ENCODE measurements at places on chromosomes 7 and 10.
A peak's percentile ranks its signal among the peaks of the same experiment; 100 is the strongest.

DNA sequence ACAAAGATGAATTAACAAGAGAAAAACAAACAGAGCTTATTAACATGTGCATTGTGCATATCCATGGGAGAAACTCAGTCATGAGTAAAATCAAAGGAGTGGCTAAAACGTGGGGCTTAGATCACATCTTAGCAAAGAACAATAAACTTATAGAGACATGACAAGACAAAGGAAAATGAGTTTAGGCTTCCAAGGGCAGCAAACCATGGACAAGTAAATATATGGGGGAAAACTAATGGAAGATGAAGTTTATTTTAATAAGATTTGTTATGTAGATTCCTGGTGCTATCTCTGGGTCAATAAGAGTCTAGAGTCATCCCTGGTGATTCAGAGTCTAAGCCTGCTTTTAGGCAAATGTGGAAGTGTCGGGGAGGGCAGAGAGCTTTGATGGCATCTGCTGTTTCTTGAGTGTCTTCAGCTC is 87.2 kb upstream of the PLPP4 start:
- DNase-seq, result no peak

GRCh38 chr10:96507044-96507443 is 6.7 kb downstream of the TLL2 start:
- no peak for DNase-seq

- DNase-seq, result no peak
Observed at GRCh38 chr7:42981601-42982000, 49.4 kb downstream of the MRPL32 start.

DNA sequence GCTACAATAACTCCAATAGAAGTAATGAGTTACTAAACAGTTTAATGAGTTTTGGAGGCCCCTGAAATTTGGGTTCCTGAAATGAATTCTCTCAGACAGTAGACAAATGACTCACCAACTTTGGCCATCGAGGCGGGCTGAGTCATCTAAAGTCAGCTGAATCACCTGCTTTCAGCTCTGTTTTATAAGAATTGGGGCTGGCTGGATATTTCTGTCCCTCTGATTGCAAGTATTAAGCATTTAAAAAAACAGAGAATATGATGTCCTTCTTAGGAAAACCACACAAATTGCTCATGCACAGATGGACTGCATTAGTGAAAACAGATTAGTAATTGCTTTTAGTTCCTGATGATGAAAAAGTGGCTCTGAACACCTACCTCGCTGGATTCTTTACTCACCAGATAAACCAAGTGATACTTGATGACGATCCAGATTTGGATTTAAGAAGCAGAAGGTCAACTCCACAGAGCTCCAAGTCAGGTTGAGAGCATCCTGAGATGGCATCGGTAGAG is 59.1 kb downstream of the ZNF365 start:
- peak; percentile 91 for DNase-seq

- peak; percentile 16 for DNase-seq
Observed at GRCh38 chr7:132817949-132818348, 241.7 kb upstream of the PLXNA4 start.

- no peak for DNase-seq
Observed at GRCh38 chr7:41747961-41748360, 45.1 kb upstream of the INHBA start.

DNA sequence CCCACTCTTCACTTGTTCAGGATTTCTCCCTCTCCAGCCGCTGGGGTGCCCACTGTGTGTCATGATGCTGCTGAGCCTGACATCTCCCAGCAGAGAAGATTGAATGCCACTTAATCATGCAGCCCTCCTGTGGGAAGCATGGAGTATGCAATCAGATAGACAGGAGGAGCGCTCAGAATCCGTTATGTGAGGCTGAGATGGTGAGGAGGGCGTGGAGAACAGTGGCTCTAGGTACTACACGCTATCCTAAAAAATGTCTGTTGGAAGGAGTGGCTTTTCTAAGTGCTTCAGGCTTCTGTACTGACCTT is 334.3 kb downstream of the LRMDA start:
- no peak for DNase-seq

GRCh38 chr7:99375070-99375807 is 709 bp downstream of the ARPC1B start:
- peak; percentile 68 for DNase-seq

DNA sequence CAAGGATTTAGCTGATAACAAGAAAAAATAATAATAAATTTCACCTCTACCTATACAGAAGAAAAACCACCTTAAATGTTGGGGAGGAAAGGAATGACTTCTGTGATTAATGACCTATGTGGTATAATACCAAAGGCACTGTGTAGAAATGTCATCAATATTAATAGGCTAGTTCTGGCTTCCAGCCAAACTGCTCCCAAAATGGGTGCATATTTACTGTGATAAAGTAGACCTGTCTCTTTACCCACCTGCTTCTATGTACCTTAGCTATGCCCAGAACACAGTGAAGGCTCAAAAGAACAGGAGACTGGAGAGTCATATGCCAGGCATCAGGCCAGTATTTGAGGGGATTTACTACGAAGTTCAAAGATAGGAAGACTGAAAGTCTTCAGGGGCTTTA is 76.0 kb downstream of the ATE1 start:
- DNase-seq, result no peak

GRCh38 chr10:16653224-16653623 is 131.5 kb upstream of the C1QL3 start:
- no peak for DNase-seq

DNA sequence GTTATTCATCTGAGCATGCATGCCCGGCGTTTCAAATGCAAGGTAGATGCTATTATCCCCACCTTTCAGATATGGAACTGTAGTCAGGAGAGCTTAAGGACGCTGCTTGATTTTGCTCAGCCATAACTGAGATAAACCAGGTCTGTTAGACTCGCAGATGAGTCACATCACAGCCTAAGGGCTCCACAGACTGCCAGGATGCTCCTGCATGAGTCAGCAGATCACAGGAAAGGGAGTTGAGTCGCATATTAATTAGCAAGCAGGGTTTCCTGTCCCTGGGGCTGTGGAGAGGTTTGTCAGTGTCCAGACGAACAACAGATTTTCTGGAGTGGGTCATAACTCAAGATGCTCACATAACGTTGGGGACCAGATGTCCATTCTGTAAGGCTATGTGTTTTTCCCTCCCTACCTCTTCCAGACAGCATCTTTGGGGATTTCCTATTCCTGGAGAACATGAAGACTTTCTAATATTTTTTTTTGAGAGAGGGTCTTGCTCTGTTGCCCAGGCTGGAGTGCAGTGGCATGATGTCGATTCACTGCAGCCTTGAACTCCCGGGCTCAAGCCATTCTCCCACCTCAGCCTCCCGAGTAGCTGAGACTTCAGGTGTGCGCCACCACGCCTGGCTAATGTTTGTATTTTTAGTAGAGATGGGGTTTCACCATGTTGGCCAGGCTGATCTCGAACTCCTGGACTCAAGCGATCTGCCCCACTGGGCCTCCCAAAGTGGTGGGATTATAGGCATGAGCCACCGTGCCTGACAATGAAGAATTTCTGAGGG is 36.7 kb downstream of the PFKFB3 start:
- peak; percentile 99 for DNase-seq

DNA sequence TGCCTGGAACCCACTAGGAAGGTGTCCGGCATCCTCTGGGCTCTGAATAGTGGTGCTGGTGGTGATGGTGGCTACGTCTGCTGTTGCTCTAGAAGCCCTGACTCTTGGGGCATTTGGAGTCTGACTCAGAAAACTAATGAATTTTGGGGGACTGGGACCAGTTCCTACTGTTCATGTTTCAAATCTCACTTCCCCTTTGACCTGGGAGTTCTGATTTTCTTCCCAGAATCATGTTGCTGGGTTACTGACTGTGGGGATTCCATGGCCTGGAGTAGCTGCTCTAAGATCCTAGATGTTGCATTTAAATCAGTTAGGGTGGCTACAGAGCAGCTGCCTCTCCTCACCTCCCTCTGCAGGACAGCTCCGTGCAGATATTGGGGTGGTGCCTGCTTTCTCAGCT is 3.2 kb downstream of the TSPAN33 start:
- no peak for DNase-seq

DNA sequence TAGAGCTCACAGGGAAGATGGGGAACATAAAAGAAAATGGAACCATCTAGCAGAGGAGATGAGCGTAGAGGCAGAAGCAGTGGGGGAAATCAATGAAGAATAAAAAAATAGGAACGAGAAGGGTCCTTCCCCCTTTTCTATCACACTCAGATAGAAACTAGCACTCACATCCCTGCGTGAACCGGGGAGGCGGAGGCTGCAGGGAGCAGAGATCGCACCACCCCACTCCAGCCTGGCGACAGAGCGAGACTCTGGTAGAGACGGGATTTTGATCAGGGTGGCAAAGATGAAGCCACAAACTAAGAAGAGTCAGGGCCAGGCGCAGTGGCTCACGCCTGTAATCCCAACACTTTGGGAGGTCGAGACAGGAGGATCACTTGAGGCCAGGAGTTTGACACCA is 64.7 kb upstream of the ECHDC3 start:
- no peak for DNase-seq

DNA sequence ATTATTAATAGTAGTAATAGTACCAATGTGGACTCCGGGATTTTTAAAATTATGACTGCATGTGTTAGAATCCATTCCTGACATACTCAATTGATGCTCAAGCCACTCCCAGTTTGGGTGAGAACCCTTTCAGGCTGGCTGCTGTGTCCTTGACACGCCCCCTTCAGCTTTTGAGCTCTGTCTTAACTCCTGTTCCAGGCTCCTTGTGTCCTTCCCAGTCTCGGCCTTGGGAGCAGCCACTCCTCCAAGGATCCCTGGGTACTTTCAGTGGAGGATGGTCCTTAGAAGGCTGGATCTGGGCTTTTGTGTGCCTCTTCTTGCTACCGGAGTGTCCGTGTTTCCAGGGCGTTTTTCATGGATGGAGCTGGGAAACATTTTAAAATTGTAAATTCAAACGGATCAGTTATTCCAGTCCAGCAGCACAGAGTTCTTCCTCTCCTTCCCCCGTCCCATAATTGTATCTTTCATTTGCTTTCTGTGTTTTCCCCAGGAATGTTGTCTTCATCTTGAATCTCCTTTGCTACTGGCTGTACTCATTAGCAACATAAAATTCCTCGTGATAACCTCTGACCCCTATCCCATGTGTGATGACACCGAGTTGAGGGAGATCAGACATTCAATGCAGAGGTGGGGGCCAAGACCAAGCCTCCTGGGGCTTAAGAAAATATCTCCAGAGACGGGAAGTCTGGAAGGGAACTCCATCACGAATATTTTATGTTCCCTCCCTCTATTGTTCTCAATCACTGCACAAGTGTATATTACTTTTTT is 40.0 kb upstream of the PFKFB3 start:
- peak; percentile 78 for DNase-seq

GRCh38 chr7:158273138-158273651 is 314.4 kb downstream of the PTPRN2 start:
- no peak for DNase-seq

DNA sequence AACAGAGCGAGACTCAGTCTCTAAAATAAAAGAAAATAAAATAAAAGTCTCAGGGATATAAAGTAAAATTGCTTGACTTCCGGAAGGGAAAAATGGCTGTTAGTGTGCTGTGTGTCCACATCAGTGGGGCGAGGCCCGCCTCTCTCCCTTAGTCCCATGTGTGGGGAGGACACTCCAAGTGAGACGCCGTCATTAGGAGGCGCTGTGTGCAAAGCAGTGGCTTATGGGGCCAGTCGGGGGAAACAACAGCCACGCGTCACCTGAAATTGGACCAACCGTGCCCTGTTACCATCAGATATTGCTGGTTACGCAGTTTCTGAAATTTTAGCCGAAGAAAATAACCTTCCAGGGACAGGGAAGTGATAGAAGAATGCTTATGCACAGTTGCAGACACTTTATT is 15.8 kb downstream of the SFXN4 start:
- DNase-seq, result no peak

DNA sequence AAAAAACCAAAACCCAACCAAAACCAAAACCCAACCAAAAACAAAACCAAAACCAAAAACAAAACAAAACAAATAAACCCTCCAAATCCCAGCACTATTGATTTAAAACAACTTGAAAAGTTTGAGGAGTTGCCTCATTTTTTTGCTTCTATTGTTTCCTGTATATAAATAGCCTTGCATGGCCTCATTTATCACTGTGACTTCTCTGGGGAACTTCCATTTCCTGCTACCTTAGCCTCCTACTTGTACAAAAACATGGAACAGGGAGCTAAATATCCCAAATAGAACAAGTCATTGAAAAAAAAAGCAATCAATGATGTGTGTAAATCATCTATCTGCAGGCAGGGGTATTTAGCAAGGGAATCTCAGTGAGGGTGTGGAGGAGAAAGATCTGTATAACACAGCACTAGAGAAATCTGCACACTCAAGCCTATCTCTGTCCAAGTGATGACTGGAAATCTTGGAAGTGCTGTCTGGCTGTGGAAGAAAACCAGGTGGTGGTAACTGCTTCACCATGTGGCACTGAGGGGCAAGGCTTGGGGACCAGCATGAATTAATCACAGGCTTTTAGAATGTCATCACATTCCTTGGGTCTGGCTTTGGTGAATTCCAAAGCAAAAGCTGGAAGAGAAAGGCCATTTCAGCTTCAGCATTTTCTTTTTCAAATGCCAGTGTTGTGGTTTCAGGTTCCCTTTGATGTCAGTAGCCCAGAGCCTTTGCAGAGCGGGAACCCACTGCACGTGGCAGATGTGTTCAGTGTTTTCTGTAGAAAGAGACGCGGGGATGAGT is 349.5 kb upstream of the ZNF32 start:
- no peak for DNase-seq

GRCh38 chr10:112732277-112732921 is 217.6 kb upstream of the TCF7L2 start:
- no peak for DNase-seq
